ENCODE measurements at places on chromosomes 5 and 9.

DNA sequence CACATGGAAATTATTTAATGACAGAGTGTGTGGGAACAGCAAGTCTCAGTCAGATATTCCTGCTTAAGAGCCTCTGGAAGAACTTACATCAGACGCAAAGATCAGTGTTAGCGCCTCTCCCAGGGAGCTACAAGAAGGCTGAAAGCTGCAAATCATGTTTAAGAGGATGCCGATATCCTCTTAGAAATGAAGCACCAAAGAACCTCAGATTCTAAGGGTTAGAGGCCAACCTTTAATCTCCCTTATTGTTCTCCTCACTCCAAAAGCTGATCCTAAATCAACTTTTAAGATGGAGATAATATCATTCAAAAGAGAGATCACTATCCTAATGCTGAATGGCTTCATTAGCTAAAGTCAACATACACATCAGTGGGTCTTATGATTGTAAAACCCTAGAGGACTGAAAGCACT is 160.6 kb downstream of the NFIB start:
- no peak for DNase-seq

- DNase-seq, result no peak
Observed at GRCh38 chr9:1440256-1440655, 390.1 kb downstream of the DMRT2 start.

DNA sequence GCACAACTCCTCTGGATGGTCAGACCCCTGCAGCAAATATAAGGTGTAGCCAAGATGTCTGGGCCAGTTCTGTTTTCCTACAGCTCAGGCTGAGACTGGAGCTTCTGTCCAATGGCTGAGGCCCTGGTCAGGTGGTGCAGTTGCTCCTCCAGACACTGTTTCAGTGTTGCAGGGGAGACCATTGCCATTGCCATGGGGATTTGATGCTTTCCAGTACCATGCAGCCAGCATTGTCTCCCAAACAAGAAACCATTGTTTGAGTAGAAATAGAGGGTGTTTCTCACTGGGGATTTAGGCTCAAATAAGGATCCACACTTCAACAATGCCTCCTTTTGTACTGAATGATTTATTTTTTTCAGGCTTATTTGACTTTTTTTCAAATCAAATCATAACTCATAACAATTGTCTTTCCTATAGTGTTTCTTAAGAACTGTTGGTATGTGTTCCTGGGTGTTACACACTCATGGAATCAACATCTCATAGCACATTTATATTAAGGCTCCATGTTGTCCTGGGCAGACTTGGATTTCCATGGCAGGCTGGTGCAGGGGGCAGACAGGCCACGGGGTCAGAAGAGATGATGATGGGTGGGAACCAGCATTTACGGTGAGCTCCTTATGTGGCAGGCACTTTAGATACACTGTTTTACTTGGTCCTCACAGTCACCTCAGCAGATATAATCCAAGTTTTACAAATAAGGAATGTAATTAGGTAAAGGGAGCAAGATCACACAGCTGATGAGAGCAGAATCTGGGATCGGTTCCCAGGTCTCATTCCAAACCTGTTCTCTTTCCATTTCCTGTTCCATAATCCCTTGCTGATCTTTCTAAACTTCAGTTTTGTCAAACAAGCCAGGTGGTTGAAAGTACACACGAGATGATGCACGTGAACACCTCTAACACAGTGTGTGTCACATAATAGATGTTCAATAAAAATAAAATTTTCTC is 95.9 kb upstream of the GNAQ start:
- DNase-seq, result no peak

DNA sequence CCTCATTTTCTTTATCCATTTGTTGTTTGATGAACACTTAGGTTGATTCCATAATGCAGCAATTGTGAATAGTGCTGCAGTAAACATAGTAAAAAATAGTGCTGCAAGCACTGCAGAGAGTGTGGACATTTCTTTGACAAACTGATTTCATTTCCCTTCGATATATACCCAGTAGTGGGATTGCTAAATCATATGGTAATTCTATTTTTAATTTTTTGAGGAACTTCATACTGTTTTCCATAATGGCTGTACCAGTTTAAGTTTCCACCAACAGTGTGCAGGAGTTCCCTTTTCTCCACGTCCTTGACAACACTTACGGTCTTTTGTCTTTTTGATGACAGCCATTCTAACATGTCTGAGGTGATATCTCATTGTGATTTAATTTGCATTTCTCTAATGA is 138.2 kb upstream of the PLPPR1 start:
- no peak for DNase-seq

GRCh38 chr9:118568704-118569103 is 800.5 kb downstream of the BRINP1 start:
- DNase-seq, result no peak

- DNase-seq, result no peak
Observed at GRCh38 chr5:32280656-32281081, 32.1 kb downstream of the MTMR12 start.

DNA sequence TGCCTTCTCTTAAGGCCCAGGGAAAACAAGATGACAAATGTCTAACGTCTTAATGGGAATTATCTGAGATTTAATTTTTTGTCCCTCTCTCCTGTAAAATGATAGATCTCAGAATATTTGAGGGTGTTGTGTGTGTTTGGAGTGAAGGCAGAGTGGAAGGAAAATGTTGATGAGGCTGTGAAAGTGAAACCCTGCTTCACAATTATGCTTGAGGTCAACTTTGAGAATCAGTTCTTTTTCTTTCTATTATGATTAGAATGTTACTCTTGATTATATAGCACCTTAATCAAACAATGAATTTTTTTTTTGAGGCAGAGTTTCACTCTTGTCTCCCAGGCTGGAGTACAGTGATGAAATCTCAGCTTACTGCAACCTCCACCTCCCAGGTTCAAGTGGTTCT is 5.5 kb upstream of the LOX start:
- DNase-seq, result no peak

GRCh38 chr5:35861718-35862117 is 5.0 kb downstream of the IL7R start:
- no peak for DNase-seq

DNA sequence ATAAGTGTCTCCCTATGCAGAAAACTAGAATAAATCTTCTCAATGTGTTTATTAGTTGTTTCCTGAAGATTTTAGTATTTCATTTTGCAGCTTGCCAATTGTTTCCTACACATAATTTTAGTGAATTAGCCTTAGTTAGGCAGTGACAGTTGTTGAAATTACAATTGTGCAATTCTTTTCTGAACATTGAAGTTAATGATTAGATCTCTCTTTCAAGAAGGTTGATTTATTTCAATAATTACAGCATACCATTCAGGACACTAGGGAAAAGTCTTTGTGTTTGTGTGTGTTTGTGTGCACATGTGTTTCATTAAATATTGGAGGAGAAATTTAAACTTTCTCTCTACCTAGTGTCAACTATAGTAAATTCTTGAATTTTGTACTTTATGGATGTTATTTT is 199.6 kb upstream of the MPDZ start:
- DNase-seq, result no peak

- DNase-seq, result peak; percentile 71
Observed at GRCh38 chr9:83334320-83334719, 203.9 kb downstream of the FRMD3 start.

GRCh38 chr9:28951945-28952344 is 1378.7 kb upstream of the C9orf72 start:
- DNase-seq, result no peak

GRCh38 chr9:37001459-37001858 is 32.6 kb downstream of the PAX5 start:
- DNase-seq, result no peak

DNA sequence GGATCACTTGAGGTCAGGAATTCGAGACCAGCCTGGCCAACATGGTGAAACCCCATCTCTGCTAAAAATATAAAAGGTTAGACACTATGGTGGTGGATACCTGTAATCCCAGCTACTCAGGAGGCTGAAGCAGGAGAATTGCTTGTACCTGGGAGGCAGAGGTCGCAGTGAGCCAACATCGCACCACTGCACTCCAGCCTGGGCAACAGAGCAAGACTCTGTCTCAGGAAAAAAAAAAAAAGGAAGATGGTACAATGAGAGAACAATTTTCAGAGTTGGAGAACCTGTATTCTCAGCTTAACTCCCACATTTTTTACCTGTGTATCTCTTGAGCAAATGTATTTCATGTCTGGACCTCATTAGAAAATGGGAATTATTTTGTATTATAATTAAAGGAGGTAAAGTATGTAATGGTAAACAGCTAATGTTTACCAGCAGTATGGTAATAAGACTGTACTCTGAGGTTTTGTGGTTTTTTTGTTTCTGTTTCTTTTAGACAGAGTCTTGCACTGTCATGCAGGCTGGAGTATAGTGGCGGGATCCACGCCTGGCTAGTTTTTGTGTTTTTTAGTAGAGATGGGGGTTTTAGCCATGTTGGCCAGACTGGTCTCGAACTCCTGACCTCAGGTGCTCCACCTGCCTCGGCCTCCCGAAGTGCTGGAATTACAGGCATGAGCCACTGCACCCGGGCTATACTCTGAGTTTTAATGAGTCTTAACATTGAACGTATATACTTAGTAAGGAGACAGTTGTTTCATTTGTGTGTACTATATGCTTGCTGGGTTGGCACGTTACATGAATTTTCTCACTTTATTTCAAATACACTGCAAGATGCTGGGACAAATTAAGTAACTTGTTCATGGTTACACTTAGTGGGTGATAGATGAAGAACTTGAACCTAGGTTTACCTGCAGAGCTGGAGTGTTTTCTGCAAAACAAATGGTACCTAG is 16.2 kb downstream of the UHRF2 start:
- peak; percentile 31 for DNase-seq

DNA sequence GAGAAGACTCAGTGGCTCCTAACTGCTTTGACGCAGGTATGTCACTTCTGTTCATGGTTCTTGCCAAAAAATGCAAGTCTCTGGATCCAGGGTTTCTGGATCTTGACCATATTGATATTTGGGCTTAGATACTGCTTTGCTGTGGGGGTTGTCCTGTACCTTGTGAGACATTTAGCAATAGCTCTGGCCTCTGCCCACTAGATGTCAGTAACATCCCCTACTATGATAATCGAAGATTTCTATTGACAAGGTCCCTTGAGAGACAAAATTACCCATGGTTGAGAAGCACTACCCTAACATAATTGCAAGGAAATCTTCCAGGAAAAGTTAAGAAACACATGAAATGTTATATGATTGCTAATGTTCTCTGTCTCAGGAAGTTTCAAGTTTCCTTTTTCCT is 285.4 kb downstream of the TMEM232 start:
- DNase-seq, result peak; percentile 21

- DNase-seq, result no peak
Observed at GRCh38 chr5:10046676-10047075, 203.0 kb downstream of the ATPSCKMT start.

GRCh38 chr9:109923471-109923760 is 143.4 kb downstream of the PALM2AKAP2 start:
- no peak for DNase-seq

DNA sequence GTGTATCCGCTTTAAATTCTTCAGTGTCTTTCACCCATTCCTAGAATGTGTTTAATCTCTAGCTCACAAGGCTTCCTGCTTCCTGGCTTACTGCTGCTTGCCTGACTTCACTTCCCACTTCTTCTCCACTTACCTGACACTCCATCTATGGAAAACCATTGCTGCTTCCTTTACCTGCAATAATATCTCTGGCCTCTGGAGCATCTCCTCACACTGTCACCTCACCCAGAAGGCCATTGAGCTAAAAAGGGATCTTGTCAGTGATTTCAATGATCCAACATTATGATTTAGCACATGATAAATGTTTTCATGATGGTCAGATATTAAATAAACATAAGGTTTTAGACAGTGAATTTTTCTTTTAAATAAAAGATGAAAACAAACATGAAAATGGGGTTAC is 281.1 kb downstream of the MRPS30 start:
- DNase-seq, result no peak

DNA sequence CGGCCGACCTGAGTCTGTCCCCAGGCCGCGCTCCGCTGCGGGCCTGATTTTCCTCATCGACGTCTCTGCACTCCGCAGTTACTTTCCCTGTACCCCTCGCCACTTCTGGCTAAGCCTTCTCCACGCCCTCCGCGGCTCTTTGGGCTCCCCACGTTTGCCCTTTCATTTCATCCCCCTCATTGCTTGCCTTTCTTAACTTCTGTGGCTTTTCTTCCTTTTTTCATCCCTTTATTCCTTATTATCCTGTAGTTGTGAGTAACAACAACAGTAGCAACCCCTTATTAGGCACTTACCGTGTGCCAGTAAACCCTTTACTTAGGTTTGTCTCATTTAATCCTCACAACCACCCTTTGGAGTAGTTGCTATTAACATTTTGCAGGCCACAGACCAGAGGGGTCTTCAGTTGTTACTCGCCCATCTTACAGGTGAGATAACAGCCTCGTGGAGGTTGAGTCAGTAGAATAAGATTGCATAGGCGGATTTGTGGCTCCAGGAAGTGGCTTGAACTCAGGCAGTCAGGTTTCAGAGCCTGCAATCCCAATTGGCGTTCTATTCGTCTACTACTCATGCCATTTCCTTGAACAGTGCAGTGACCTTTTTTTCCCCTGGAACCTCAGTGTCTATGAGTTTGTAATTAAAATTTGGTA is 724 bp downstream of the TCERG1 start:
- peak; percentile 68 for DNase-seq

Measured in common myeloid progenitor, CD34-positive (primary cell).